ENCODE measurements at places on chromosomes 6 and 20.
A peak's percentile ranks its signal among the peaks of the same experiment; 100 is the strongest.

DNA sequence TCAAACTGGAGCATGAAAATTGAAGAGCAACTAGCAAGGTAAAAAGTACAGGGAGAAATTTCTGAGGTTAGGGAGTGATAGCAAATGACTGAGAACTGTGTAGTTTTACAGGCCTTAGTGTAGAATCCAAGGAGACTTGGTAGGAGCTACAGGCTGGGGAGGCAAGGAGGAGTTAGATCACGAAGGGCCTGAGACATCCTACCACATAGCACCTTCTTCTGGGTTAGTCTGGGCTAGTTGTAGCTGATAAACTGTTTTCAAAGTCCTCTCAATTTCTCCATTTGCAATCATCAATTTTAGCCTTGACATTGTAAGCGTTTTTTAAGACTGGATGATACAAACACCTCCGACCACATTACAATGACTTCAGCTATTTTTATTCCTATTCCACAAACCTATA lies 209.7 kb downstream of the TMEM200A start:
- DNase-seq, result no peak

- DNase-seq, result no peak
Observed at GRCh38 chr20:53662595-53662994, 69.0 kb upstream of the ZNF217 start.

- no peak for DNase-seq
Observed at GRCh38 chr6:100488244-100488643, 23.5 kb upstream of the SIM1 start.

DNA sequence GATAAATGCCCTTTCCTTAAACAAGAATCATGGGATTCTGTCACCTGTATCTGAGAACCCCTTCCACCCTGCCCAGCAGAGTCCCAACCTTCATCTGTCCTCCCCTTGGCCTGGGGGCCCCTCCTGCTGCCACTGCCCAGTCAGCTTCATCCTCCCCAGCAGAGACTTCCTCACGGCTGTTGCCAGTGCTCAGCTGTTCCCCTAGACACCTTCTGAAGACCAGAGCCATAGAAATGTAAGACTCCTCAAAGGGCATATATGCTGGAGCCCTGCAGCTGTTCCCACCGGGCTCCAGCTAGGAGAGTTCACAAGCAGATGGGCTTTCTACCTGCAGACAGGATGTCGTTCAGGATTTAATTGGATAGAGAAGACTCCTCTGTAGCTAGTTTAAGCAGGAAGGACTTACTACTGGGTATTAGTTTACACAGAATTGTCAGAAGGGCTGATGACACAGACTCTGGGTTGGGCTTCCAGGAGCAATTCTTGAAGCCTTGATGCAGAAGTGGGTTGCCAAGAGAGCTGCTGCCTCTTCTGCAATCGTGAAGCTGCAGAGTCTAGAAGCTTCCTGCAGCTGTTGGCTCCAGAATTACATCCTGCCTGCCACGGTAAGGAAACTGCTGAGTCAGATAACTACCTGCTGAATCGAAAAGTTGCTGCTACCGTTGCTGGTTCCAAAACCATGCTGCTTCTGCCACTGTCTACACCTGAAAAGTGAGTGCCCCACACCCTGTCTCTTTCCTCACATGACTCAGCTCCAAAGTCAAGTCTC lies 57.1 kb upstream of the MLN start:
- DNase-seq, result no peak

DNA sequence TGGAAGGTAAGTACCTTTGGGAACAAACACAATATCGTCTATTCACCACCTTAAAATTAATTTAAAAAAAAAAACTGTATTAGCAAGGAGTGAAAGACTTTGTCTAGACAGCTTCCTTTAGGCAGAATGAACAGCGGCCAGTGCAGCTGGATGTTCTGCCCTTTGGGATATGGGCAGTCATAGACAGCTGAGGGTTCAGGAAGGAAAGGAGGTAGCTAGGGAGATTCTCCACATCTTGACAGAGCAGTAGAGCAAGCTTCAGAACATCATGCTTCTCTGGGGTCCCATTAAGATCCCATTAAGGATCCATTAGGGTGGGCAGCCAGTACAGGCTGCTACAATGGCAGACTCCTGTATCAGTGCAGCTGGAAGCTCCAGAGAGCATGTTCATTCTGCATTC lies 46.5 kb upstream of the PLCB4 start:
- no peak for DNase-seq

DNA sequence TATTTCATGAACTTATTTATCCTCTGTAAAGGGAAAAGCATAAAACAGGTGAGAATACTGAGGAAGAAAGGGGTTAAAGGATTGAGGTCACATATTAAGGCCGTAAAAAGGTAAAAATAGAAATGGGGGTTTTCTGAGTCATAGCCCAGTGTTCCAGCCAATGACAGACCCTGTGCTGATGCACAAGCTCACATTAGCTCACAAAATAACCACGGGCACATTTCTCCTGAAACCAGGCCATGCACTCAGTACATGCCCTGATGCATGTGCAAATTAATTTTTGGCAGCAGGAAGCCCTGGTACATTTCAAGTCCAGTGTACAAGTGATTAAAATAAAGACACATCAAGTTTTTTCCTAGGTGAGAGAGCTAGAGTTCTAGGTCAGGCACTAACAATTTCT lies 194.4 kb downstream of the TMEM200A start:
- no peak for DNase-seq

- DNase-seq, result peak; percentile 73
Observed at GRCh38 chr6:139230391-139230840, 61.4 kb downstream of the TXLNB start.

DNA sequence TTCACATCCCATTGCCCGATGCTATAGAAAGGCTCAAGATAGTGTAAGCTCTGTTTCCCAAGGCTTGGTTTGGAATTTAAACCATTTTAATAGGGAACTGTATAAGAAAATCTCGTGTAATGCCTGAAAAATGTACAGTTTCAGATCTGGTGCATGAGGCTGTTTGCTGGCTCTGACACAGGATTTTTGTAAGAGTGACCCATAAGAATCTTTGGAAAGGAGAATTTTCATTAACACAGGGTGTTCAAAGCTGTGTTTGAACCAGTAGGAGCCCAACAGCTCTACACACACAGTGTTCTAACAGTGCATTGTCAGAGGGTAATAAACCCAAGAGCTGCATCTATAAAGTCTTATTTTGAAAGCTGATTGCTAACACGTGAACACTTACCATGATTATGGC lies 293.5 kb downstream of the PRL start:
- DNase-seq, result no peak

DNA sequence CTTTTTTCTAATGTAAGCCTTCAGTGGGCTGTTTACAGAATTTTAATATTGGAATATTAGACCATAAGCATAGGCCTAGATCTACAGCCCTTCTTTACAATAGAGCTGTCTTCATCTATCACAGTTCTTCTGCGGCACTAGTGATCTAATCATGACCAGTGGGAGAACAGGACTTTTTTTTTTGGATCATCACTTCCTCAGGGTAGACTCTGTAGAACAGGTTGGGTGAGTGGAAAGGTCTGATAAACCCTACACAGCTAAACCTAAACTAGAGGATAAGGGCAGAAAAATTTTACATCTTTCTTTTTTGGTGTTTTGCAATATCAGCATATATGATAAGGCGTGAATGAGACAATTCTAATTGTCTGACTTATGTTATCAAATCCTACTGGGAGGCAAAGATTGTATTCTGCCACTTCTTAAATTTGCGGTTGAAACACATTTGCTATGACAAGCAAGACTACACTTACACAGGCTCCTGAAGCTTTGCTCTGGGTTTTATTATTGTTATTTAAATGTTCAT lies 52.2 kb downstream of the GOPC start:
- DNase-seq, result no peak

DNA sequence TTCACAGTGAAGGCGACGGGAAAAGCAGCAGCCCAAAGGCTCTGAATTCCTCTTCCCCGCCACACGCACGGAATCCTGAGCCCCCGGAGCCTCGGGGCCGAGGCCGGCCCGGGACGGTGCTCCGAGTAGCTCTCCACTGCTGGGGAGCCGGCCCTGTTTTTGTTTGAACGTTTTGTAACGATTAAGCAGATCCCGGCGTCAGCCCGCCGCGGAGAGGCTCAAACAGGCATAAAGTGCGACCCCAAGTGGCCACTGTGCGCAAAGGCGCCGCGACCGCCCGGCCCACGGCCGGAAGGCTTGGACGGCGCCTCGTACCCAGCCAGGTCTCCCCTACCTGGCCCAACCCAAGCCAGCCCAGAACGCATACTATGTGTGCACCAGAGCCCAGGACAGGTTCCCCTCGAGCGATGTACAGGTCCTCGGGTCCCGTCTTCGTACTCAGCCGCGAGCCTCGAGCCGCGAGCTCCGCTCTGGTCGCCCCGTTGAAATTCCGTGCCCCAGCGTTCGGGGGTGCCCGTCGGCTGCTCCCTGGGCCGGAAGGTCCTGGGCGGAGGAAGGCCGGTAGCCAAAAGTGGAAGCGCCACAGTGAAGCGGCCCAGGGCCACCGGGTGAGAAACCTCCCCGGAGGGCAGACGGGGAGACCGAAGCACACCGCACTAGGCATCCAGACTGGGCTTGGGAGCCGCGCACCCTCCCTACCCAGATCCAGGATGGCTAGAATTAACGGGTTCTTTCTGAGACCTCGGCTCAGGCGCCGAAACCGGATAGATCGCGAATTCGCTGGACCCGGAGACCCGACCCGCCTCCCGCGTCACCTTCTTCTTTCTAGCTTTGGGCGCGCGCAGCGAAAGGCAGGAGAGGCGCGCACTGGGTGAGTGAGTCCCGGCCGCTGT lies 1.2 kb upstream of the MAFB start:
- peak; percentile 58 for DNase-seq

DNA sequence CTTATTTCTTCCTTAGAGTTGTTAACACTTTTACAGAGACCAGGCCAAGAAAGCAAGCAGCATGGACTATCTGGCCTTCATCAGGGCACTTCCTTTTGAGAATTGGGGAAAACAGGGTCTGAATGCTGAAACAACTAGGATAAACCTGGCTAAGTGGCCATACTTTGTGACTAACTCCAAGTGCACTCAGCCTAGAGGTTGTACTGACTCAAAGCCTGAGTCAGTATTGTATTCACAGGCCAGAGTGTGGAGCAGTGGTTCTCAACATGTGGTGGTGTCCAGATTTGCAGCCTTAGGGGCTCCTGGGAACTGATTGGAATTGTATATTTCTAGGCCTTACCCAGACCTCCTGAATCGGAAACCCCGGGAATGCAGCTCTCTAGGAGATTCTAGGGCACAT lies 20.1 kb downstream of the SEC23B start:
- no peak for DNase-seq

DNA sequence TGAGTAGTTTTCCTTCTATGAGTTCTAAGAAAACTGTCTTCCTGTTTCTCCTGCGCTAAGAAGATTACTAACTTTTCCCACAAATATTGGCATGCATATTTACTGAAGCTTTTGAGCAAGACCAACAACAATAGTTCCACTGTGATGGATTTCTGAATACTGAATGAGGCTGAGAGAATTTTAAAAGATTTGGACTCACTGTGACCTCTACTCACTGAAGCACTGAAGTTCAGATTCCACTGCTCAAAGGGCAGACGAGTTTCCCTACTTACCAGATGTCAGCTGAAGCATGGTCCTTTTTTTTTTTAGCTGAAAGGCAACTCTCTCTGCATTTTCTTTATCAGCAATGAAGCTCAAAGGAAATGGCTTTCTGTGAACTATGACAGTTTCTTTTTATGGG lies 718.5 kb downstream of the RFPL4B start:
- DNase-seq, result no peak

DNA sequence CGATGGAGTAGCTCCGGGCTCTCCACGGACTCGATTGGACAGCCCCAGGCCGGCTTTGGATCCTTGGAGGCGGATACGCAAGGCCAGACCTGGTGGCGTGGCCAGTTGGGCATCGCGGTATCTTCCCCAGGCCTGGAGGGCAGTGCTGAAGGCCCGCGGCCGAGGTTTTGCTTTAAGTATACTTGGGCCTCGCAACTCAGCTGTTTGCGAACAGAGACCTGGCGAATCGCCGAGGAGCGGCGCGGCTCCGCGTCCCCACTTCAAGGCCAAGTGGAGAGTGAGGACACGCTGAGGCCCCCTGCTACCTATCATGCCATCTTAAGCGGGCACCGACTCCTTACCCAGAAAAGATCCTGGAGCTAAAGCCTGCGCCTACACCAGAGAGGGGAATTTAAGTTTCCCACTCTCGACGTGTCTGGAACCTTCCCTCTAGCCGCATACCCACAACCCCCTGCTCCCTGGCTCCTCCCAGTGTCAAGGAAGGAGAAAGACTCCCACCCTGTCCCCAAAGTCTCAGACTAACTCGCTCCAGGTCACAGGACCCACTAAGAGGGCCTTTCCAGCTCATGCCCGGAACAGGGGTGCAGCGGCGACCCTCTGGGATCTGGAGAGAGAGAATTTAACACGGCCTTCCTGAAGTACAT lies 4.1 kb downstream of the LINC00237 start:
- no peak for DNase-seq

DNA sequence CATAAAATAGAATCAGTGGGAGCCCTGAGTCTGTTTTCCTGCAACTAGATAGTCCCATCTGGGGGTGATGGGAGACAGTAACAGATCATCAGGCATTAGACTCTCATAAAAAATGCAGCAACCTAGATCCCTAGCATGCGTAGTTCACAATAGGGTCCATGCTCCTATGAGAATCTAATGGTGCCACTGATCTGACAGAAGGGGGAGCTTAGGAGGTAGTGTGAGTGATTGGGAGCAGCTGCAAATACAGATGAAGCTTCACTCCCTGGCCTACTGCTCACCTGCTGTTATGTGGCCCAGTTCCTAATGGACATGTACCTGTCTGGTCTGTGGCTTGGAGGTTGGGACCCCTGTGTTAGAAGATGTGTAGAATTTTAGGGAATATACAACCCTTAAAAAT lies 904.5 kb upstream of the EPHA7 start:
- no peak for DNase-seq

DNA sequence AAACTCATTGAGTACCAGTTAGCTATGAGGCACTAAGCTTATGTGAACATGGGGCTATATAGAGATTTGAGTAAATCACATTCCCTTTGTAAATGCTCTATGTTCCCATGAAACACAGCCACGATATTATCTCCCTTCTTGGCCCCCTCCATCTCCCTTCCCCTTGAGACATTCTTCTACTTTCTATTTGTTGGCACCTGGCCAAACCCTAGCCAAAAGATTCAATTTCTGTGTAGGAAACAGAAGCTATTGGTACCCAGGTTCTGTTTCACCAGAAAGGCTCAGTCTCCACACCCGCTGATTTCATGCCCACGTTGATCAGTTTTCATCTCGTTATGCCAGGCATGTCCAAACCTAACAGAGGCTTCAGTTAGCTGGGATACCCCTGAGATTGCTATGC lies 145.5 kb upstream of the LAMP5 start:
- DNase-seq, result no peak

- no peak for DNase-seq
Observed at GRCh38 chr6:135228486-135228885, 47.4 kb downstream of the MYB start.

GRCh38 chr6:142112451-142113061 lies 20.2 kb upstream of the GJE1 start:
- DNase-seq, result peak; percentile 71

- DNase-seq, result no peak
Observed at GRCh38 chr20:41534842-41535241, 83.3 kb downstream of the CHD6 start.

DNA sequence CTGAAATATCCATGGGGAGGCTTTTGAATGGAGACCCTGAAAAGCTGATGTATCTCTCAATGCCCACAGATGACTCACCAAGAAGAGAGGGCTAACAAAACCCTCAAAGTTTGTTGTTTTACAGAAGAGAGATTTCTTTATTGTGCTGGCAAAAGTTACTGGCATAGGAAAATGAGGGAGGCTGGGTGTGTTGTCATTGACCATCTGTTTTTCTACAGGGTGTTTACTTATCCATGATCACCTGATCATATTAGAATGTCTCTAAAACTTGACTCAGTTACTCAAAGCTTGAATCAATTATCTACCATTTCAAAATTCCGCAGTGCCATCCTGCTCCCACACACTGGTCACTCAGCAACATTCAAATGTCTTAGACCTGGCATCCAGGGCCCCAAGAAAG lies 9.8 kb downstream of the NCOA6 start:
- no peak for DNase-seq

Data from NCI-H748 treated with DMSO at 0.1 percent for 48 hours (cell line).